ENCODE measurements at places on chromosomes 2 and 18. TPM values are rescaled to one million over a fixed set of nuclear protein-coding genes. Genes with fewer than 3 reads are reported as not detected.

Gene ALLC
- total RNA-seq = not detected

Gene ENOSF1
- 42.6 TPM for total RNA-seq

Gene STAT4
- total RNA-seq = 4.8 TPM

Gene C2orf66
- total RNA-seq = under 0.01 TPM

Gene INHA
- 0.37 TPM for total RNA-seq

Gene SLC5A7
- total RNA-seq = not detected

Gene RSAD2
- 0.37 TPM for total RNA-seq

Gene PFN4
- 0.78 TPM for total RNA-seq

Gene MALL
- 8.8 TPM for total RNA-seq

Gene LYPD6
- total RNA-seq = under 0.01 TPM

Gene AFF3
- not detected for total RNA-seq

Gene ANKRD30BL
- not detected for total RNA-seq

Gene MOCOS
- 8.8 TPM for total RNA-seq

Gene GPR75
- 4.1 TPM for total RNA-seq

Gene G6PC2
- not detected for total RNA-seq

Gene ZNF521
- 41.1 TPM for total RNA-seq

Gene ZNF396
- total RNA-seq = 0.37 TPM

Gene FSHR
- total RNA-seq = not detected

Gene UPP2
- not detected for total RNA-seq
